Panc1 (cell line): ENCODE measurements at places on chromosomes 4 and X. TPM values are rescaled to one million over a fixed set of nuclear protein-coding genes. Genes with fewer than 3 reads are reported as not detected.

Gene CTAG1A
- total RNA-seq, result not detected

Gene NWD2
- total RNA-seq, result not detected

Gene GLRB
- total RNA-seq, result 1.8 TPM

Gene RPA4
- total RNA-seq, result 0.23 TPM

Gene GAB1
- total RNA-seq, result 2.8 TPM

Gene FRMPD4
- total RNA-seq, result not detected

Gene PQBP1
- 136 TPM for total RNA-seq

Gene ASB12
- total RNA-seq, result not detected

Gene GRPR
- total RNA-seq, result not detected

Gene NPY2R
- total RNA-seq, result not detected

Gene TRPC3
- 0.08 TPM for total RNA-seq

Gene ANOS1
- 0.18 TPM for total RNA-seq

Gene CDKL5
- 1.2 TPM for total RNA-seq

Gene C4orf54
- total RNA-seq, result not detected

Gene TLR7
- total RNA-seq, result not detected

Gene TFDP3
- total RNA-seq, result not detected

Gene MAGEA3
- 0.21 TPM for total RNA-seq

Gene TMPRSS11D
- total RNA-seq, result not detected

Gene MND1
- 9.4 TPM for total RNA-seq

Gene ETDA
- not detected for total RNA-seq

Gene SCRG1
- not detected for total RNA-seq

Gene SMR3B
- total RNA-seq, result not detected

Gene PCDH10
- total RNA-seq, result not detected

Gene CXCL3
- total RNA-seq, result 0.23 TPM

Gene VSIG1
- total RNA-seq, result not detected

Gene MAGEE2
- not detected for total RNA-seq

Gene CPZ
- 0.15 TPM for total RNA-seq

Gene ATP10D
- 13.9 TPM for total RNA-seq
